ENCODE measurements at places on chromosomes 2 and 18.
A peak's percentile ranks its signal among the peaks of the same experiment; 100 is the strongest.

DNA sequence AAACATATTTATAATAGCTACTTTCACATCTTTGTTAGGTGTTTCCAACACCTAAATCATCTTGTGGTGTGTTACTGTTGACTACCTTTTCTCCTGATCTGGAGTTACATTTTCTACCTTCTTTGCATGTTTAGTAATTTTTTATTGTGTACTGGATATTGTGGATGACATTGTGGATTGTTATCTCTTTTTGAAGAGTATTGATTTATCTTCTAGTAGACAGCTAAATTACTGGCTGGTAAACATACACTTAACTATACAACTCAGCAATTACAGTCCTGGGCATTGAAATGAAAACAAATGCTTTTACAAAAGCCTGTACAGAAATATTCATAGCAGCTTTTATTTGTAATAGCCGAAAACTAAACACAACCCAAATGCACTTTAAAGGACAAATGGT lies 150.8 kb downstream of the PTRHD1 start:
- DNase-seq: no peak

GRCh38 chr2:217880287-217880889 lies 122.4 kb downstream of the TNS1 start:
- peak; percentile 12 for DNase-seq

GRCh38 chr2:110998311-110998710 lies 122.4 kb upstream of the BCL2L11 start:
- DNase-seq: no peak

DNA sequence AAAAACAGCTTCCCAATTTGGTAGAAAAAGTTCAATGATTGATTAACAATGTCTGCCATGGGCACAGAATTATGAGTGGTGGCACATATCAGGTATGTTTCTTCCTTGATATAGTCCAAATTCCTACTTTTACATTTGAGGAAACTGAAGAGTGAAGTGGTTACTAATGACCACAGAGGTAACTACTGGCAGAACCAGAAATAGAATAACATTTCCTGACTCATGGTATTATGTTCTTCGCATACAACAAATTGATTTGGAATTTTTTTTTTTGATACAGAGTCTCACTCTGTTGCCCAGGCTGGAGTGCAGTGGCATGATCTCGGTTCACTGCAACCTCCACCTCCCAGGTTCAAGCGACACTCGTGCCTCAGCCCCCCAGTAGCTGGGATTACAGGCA lies 6.0 kb upstream of the NFE2L2 start:
- DNase-seq: no peak

- no peak for DNase-seq
These were observed 36.3 kb upstream of the ITM2C start for GRCh38 chr2:230828272-230828961.

DNA sequence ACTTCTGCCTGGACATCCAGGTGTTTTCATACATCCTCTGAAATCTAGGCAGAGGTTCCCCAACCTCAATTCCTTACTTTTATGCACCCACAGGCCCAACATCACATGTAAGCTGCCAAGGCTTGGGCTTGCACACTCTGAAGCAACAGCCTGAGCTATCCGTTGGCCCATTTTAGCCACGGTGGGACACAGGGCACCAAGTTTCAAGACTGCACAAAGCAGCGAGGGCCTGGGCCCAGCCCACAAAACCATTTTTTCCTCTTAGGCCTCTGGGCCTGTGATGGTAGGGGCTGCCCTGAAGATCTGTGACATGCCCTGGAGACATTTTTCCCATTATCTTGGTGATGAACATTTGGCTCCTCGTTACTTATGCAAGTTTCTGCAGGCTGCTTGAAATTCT lies 5.9 kb downstream of the C2orf69 start:
- no peak for DNase-seq

GRCh38 chr2:226652369-226652768 lies 147.3 kb downstream of the IRS1 start:
- peak; percentile 99 for DNase-seq

DNA sequence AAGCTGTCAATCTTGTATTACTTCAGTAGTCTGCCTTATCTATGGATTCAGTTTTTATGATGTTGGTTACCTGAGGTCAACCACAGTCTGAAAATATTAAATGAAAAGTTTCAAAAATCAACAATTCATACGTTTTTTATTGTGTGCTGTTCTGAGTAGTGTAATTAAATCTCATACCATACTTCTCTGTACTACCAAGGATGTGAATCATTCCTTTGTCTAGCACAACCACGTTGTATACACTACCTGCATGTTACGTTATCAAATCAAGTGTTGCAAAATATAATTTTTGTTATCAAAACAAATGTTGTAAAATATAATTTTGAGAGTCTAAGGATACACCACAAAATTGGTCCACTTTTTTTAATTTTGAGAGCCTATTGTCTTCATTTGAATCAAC lies 590.2 kb upstream of the SETBP1 start:
- no peak for DNase-seq

DNA sequence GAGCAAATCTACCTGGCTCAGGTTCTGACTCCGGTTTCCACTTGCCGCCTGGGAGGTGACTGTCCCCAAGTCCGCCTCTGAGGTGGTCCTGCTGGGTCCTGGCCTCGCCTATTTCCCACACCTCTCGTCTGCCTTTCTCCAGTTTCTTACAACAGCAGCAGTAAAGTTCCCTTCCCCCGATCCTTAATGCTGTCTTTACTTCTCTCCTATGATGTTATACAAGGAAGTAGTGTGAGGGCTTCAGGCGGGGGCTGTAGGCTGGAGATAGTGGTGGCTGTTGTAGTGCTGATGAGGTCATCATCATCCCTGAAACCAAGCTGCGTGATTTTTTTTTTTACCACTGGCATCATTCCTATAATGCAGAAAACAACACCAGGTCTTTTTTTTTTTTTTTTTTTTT lies 18.9 kb downstream of the TGIF1 start:
- DNase-seq: no peak

DNA sequence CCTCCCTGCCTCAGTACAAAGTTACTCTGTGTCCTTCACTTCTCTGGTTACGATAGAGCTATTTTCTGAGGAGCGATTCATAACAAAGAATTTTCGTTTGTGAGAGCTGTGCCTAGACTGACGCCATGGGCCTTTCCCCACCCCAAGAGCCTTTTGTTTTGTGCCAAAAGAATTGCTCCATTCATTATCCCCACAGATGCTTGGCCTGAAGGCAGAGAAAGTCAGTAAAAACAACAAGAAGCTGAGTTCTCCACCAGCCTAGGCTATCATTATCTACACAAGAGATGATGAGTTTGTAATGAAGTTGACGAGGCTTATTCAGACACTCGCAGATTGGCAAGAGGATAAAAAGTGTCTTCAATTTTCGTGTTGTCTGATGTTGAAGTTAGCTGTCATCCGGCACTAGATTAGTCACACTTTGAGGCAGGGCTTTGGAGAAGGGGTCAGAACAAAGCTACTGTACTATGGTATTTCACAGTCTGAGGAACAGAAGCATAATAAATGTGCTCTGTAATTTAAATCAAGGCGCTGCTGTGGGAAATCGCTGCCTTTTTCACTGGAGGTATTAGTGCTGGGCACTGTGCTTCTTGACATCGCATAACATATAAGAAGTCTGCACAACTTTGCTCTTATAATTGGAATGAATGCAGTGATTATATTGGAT lies 278.4 kb upstream of the FIGN start:
- DNase-seq: peak; percentile 32

- no peak for DNase-seq
These were observed 185.0 kb upstream of the TMEFF2 start for GRCh38 chr2:192379736-192380135.

- peak; percentile 35 for DNase-seq
These were observed 2.1 kb downstream of the CNTNAP5 start for GRCh38 chr2:124027182-124027581.

DNA sequence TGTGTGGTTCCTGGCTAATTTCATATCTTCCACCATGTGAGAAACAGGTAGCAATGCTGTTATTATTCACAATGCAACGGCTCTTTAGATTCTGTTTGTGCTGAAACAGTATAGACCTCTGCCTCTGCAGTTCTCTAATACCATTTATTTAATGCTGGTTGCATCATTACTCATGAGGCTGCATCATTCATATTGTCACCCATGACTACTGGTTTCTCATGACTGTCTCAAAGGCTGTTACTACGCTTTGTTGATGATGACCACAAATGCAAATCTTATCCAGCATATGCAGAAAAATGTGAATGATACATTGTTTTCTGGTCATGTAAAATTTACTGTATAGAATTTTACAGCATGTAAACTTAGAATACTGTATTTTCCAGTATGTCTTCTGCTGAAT lies 22.5 kb downstream of the CAVIN2 start:
- DNase-seq: no peak

DNA sequence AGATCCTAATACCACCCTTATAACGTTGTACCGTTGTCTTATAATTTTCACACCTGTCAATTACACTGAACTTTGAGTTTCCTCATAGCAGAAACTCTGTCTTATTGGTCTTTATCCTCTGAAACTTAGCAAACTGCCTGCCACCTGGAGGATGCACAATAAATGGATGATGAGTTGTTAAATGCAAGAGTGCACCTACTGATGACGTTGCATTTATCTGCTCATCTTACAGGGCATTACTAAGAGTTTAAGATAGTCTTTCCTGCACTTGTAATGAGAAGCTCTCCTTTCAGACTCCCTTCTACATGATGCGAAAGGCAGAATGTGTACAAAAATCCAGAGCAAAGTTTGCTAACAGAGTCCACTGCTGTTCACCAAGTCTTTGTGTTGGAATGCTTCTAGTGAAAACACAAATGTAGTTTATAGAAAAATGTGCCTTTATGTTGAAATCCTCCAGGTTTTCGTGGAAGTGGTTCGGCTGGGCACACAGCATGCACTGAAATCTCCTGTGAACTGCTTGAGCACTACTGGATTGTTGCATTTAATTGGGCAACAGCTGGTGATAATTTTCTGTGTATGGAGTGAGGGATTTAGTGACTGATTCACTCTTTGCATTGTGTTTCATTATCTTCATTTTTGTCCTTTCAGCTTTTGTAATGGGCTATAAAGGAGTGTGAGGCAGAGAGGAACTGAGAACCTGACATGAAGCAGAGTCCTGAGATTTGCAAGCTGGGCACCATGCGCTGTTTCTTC lies 665.8 kb upstream of the ID2 start:
- no peak for DNase-seq

DNA sequence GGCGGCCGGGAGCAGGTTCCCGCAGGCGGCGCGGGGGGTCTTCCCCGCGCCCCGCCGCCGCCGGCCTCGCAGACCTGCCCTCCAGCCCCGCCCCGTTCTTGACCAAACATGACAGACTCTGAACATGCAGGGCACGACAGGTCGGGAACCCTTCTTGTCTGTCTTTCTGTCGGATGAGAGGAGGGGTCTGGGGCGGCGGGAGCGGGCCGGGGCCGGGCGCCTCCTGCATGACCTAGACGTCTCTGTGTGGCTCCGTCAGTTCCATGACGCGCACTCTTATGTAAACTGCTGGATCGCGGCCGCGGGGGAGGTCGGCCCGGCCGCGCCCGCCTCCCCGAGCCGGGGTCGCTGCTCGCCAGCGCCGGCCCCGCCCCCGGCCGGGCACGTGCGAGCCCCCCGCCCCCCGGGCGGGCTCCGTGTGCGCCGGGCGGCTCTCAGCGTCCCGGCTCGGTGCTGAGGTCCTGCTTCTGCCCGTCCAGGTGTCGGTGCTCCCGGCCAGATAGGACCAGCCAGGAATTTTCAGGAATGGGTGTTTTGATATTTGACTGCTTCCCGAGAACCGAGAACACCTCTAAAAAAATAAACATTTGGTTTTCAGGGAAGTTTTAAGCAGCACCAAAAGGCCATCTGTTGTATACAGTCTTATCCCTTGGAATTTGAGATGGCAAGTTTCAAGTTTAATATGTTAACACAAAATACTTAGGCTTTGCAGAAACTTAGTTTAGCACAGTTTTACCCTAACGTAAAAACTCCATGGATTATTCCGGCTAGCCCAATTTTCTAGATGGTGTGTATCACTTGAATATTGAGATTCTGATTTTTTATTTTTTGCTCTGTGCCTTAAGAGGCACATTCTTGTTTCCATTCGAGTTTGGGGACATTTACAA lies 733 bp downstream of the ZC3H6 start:
- DNase-seq: peak; percentile 88

GRCh38 chr2:129752176-129752575 lies 227.3 kb upstream of the RAB6C start:
- DNase-seq: no peak

DNA sequence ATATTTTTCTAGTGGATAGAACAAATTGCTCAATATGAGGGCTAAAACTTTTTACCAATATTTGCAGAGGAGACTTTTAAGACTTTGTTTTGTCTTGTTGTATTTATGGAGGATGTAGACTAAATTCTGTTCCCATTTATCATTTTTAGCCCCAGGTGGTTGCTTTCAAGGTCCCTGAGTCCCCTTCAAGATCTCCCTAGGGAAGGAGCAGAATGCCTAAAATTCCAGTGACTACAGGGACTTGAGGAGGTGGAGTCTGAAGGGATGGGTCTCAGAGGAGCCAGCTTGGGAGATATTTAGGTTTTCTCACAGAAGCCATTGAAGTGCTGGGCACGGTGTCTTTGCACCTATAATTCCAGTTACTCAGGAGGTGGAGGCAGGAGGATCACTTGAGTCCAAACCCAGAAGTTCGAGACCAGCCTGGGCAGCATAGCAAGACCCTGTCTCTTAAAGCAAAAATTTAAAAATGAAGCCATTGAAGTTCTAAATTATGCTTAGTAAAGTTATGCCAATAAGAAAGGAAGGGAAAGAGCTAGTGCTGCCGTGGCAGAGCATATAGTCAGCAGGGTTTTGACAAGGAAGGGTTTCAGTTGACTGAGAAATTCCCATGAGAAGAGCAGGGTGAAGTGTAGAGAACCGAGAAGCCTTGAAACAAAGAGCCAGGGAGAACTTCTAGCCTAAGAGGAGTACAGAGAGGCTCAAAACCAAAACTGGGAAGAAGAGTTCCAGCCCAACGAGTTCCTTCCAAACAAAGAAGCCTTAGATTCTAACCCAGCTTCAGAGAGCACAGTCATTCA lies 43.4 kb downstream of the COMMD1 start:
- DNase-seq: no peak

DNA sequence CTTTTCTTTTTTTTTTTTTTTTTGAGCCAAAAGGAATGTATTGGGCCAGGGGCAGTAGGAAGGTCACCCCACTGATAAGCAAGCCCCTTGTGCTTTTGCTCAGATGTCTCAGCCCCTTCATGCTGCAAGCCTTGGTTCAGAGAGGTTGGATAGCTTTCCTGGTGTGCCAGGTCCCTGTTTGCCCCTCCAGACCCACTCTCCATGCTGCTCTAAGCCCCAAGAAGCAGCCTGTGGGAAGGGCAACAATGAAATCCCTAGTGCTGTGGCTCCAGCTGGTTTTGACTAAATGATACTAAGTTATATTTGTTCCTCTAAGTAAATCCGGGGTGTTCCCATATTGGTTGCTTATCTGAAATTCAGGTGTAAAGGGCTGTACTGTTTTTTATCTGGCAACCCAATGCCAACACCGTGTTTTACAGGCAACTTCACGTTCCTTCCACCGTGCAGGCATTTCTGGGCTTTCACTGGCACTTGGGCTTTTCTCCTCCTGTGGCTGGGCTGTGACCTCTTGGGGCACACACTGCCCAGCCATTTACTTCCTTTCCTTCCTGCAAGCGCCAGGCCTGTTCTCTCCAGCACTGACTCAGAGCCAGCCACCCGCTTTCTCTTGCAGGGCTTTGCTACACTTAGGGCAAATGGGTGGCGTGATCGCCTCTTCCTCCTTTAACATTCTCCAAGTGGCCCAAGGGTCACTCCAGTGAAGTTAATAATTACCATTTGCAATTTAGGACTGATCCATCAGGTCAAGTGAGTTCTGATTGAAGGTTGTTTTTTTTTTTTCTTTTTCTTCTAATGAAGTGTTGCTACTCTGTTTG lies 21.6 kb downstream of the MERTK start:
- peak; percentile 41 for DNase-seq

GRCh38 chr2:71849111-71849510 lies 298.6 kb downstream of the CYP26B1 start:
- DNase-seq: no peak

Data from astrocyte of the spinal cord (primary cell).